Breast epithelium (tissue), 4 donors: ENCODE measurements at places on chromosomes 1 and 21.

GRCh38 chr1:54107131-54107530 lies 45.7 kb downstream of the CDCP2 start:
- no peak for DNase-seq

DNA sequence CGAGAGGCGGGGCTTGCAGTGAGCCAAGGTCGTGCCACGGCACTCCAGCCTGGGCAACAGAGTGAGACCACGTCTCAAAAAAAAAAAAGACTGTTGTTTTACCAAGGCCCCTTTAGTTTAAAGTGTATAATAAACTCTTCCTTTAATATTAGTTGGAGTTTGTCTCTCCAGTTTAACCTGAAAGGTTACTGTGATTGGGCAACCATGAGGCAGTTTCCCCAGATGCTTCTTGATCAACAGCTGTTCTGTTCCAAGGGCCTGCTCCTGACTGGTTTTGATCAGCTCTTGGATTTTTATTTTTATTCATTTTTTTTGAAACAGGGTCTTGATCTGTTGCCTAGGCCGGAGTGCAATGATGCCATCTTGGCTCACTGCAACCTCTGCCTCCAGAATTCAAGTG lies 18.1 kb upstream of the C2CD2 start:
- DNase-seq: no peak

GRCh38 chr1:178362747-178363146 lies 134.0 kb downstream of the CLEC20A start:
- DNase-seq: no peak

- no peak for DNase-seq
Observed at GRCh38 chr1:224744521-224744920, 128.4 kb downstream of the CNIH3 start.

DNA sequence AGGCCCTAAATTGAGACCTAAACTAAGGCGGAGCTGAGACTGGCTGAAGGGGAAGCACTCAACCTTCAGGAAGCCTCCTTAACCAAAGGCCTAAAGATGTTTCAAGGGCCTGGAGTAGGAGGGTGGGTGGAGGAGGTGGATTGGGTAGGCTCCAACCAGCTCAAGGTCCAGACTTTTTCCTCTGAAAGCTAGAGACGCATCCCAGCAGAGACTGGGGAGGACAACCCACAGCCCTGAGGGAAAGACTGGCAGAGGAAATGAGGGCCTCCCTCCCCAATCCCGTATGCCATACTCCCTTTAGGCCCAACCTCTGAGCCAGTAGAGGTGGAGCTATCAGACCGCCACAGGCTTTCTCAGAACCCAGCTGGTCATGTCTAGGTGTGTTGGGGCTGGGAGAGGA lies 1.1 kb downstream of the ECM1 start:
- DNase-seq: no peak

GRCh38 chr21:45845063-45845769 lies 136.4 kb upstream of the COL6A1 start:
- no peak for DNase-seq

DNA sequence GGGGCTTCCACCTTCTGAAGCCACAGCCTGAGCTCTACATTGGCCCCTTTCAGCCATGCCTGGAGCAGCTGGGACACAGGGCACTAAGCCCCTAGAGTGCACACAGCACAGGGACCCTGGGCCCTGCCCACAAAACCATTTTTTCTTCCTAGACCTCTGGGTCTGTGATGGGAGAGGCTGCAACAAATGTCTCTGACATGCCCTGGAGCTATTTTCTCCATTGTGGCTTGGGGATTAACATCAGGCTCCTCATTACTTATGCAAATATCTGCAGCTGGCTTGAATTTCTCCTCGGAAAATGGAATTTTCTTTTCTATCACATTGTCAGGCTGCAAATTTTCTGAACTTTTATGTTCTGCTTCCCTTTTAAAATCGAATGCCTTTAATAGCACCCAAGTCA lies 795.7 kb downstream of the LTN1 start:
- DNase-seq: no peak

- no peak for DNase-seq
Observed at GRCh38 chr1:23593042-23593521, 33.8 kb upstream of the ID3 start.

DNA sequence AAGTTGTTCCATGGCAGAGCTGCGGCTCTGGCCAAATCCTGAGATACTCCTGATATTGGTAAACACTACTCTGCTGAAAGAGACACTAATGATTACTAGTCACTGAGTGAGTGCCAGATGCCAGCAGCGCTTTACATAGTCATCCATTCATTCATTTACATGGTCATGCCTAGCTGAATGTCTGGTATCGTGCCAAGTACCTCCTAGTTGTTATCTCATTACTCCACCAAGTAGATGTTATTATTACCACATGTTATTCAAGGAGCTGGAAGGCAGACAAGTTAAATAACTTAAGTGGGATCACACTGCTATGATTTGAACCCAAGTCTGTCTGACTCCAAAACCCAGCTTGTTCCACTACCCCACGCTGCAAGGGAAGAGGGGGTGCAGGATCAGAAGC lies 4.7 kb downstream of the OLFML2B start:
- DNase-seq: no peak

DNA sequence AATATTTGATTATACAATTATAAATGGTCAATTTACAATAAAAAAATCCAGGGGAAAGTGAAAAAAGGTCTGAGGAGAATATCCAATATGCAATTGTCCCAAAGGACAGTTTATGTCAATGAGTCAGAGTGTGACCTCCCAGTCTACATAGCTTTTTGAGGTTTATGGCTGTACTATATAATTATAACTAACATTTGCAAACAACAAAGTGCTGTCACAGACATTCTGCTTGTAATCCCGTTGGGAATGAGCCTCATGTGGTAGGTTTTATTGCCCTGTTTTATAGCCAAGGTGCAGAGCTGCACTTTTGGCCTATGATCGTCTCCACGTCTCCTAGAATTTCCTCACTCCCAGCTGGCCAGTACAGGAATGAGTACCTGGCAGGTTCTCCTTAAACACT lies 103.8 kb downstream of the ADSS2 start:
- DNase-seq: no peak

DNA sequence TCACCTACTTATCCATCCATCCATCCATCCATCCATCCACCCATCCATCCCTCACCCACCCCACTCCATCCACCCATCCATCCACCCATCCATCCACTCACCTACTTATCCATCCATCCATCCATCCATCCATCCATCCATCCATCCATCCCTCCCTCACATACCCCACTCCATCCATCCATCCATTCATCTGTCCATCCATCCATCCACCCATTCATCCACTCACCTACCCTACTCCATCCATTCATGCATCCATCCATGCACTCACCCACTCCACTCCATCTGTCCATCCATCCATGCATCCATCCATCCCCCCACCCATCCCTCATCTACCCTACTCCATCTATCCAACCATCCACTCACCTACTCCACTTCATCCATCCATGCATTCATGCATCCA lies 34.5 kb downstream of the DHRS3 start:
- DNase-seq: no peak

GRCh38 chr1:195415584-195415983 lies 1192.7 kb downstream of the KCNT2 start:
- no peak for DNase-seq

GRCh38 chr21:37787456-37787855 lies 128.8 kb downstream of the KCNJ6 start:
- DNase-seq: no peak

GRCh38 chr1:38992412-38993111 lies 1.5 kb downstream of the AKIRIN1 start:
- no peak for DNase-seq

GRCh38 chr1:161784968-161785367 lies 18.8 kb downstream of the ATF6 start:
- DNase-seq: no peak

DNA sequence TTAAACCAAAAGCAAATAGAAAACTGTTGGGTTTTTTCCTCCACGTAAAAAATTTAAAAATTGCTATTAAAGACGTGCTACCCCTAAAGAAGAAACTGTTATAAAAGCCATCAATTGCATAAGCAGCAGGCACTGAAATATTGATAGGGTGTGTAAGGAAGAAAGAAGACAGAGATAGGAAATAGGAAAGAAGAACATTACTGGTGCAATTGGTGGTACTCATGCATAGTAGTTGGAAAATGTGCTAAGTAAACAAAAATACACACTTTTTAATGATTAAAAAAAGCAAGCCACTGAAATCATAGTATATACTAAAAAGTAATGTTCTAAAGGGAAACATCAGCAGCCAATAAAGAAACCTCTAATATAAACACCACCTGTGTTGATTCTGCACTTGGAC lies 52.8 kb upstream of the ANGPTL3 start:
- no peak for DNase-seq

- no peak for DNase-seq
Observed at GRCh38 chr1:2598329-2598931, 11.9 kb downstream of the PRXL2B start.

DNA sequence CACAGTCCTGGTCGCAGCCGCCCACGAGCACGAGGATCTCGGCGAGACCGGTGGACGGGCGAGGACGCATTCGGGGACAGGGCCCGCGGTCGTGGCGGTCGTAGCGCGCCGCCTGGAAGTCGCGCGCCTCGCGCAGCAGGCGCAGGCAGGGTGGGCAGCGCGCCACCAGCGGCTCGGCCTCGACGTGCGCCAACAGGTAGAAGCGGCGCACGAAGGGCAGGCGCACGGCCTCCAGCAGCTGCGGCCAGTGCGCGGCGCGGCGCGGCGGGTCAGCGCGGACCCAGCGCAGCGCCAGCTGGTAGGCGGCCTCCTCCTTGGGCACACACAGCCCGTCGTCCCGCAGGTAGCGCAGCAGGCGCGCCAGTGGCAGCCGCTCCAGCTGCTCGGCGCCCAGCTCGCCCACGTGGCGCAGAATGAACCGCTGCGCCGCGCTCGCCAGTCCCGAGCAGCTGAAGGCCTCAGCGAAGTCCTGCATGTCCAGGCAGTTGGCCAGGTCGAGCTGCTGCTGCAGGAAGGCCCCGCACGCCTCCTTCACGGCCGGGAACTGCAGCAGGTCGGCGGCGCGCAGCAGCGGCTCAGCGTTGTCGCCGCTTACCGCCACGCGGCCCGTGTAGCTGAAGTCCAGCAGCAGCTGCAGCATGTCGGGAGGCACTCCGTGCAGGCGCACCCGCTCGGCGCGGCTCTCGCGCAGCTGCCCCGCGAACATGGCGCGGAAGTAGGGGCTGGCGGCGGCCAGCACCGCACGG lies 573 bp downstream of the KLHL21 start:
- no peak for DNase-seq

DNA sequence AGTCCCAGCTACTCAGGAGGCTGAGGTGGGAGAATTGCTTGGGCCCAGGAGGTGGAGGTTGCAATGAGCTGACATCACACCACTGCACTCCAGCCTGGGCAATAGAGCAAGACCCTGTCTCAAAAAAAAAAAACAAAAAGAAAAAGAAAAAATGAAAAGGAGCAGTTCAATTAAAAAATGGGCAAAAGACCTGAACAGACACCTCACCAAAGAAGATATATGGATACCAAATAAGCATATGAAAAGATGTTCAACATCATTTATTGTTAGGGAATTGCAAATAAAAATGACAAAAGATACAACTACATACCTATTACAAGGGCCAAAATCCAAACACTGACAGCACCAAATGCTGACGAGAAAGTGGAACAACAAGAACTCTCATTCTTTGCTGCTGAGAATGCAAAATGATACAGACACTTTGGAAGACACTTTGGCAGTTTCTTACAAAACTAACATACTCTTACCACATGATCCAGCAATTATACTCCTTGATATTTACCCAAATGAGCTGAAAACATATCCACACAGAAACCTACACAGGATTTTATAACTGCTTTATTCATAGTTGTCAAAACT lies 28.7 kb upstream of the ATP5PO start:
- no peak for DNase-seq

- DNase-seq: no peak
Observed at GRCh38 chr1:154325583-154326545, 539 bp downstream of the ATP8B2 start.

DNA sequence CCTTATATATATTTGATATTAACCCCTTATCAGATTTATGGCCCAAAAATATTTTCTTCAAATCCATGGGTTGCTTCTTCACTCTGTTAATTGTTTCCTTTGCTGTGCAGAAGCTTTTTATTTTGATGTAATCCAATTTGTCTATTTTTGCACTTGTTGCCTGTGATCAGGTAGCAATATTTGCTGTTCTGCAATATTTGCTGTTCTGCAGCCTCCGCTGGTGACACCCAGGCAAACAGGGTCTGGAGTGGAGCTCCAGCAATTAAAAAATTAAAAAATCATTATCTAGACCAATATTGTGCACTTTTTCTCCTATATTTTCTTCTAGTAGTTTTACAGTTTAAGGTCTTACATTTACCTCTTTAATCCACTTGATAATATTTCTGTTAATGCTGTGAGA lies 564.5 kb downstream of the DPYD start:
- DNase-seq: no peak

DNA sequence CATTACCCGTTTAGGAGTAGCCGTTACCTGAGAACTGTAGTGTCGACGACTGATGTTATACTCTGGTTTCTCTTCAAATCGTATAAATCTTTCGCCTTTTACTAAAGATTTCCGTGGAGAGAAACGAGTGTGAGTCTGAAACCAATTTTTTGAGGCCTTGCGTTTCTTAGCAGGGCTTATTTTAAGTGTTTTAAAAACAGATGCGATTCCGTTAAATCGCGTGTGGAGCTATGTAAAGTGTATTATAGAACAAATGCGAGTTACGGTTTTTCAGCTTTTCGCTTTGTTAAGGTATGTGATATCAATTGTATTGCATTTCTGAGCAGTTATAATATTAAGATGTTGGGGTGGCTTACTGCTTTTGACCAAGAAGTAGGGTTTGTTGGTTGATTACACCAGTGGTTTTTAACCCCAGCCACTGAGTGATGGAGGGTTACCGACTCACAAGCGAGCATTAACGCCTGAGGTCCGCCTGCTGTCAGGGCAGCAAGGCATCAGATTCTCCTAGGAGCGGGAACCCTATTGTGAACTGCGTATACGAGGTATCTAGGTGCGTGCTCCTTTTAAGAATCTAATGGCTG lies 18.0 kb downstream of the KIAA2013 start:
- no peak for DNase-seq

- DNase-seq: no peak
Observed at GRCh38 chr1:168110896-168111545, 25.7 kb downstream of the GPR161 start.

- DNase-seq: peak; percentile 50
Observed at GRCh38 chr21:45887120-45887611, 94.4 kb upstream of the COL6A1 start.

GRCh38 chr1:85062425-85063026 lies 14.2 kb upstream of the MCOLN3 start:
- DNase-seq: no peak
